CD4-positive, alpha-beta T cell treated with Interleukin-10 for 1 hour (primary cell): ENCODE measurements at places on chromosomes 12 and 14.

DNA sequence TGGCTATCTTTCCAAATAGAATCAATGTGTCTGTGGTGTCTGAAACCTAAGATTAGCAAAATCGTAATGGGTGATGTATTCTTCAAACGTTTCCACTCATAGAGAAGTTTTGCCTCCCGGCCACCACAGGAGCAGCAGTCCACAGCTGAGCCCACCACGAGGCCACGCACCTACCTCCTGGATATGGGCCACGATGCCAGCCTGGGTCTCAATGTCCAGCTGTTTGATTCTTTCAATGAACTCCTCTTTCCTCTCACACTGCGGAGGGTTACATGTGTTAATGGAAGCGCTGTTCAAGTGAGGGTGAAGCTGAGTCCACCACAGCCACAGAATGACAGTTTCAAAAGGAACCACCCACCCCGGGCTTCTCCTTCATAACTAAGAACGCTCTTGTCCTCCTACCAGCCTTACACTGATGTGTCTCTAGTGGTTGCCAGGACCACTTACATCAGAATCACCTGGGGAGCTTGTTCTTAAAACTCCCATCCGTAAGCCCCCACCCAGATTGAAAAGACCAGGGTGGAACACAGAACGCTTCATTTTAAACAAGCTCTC lies 75.3 kb downstream of the CCDC88C start:
- no peak for DNase-seq

- no peak for DNase-seq
Observed at GRCh38 chr14:70735043-70735442, 74.3 kb downstream of the MAP3K9 start.

- no peak for DNase-seq
Observed at GRCh38 chr14:104307246-104307626, 168.8 kb downstream of the KIF26A start.

DNA sequence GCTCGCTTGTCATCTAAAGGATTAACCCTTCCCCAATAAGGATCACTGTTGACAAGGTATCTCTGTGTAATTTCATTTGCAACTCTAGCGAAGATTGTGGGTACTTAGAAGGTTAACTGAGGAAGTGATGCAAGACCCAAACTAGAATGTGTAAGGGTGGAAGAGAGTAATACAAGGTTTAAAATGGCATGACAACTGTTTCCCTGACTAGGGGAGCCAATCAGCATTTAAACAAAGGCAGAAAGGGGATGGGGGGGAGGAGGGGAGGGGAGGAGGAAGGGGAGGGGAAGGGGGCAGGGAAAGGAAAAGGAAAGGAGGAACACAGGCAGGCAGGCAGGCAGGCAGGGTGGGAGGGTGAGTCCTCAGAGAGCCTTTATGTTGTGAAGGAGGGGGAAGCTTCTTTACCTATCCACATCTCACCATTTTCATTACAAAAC lies 31.1 kb downstream of the NRDE2 start:
- no peak for DNase-seq

GRCh38 chr12:122981587-122982476 lies 1.4 kb downstream of the ARL6IP4 start:
- DNase-seq = no peak

DNA sequence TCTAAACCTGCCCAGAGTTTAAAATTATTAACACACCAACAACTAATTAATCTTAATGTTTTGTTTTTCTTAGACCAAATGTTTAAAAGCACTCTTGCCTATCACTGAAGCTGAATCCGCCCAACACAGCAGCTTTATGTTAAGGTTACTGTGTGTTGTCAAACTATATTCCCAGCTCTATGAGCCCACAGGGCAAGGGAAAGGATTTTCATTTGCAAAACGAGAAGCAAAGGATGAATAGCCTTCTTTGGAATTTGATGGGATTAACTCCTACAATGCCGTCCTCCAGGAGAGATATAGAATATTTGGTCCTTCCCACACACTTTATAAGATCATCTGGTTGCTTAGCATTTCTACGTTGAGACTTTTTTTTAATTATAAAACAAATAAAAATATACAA lies 43.7 kb downstream of the DUSP16 start:
- no peak for DNase-seq

- no peak for DNase-seq
Observed at GRCh38 chr14:31480156-31480555, 7.7 kb downstream of the GPR33 start.

DNA sequence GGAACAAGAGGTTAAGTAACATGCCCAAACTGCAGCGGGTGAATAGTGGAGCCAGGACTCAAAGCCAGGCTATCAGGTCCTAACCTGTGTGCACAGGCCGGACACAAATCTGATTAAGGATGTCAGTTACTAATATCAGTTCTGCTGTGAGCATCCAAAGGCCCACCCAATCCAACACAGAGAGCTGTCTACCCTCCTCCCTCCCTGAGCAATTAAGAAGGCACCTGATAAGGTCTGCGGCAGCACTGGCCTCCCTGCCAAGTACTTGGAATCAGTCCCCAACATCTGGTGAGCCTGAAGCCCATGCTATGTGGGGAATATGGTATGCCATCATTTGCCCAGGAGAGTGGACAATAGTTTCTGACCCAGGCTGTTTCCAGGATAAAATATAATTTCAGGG lies 3.9 kb downstream of the HEBP1 start:
- no peak for DNase-seq

- DNase-seq = no peak
Observed at GRCh38 chr14:31961896-31962295, 115.2 kb upstream of the ARHGAP5 start.

GRCh38 chr12:4526923-4527546 lies 11.7 kb upstream of the RAD51AP1 start:
- peak; percentile 16 for DNase-seq

DNA sequence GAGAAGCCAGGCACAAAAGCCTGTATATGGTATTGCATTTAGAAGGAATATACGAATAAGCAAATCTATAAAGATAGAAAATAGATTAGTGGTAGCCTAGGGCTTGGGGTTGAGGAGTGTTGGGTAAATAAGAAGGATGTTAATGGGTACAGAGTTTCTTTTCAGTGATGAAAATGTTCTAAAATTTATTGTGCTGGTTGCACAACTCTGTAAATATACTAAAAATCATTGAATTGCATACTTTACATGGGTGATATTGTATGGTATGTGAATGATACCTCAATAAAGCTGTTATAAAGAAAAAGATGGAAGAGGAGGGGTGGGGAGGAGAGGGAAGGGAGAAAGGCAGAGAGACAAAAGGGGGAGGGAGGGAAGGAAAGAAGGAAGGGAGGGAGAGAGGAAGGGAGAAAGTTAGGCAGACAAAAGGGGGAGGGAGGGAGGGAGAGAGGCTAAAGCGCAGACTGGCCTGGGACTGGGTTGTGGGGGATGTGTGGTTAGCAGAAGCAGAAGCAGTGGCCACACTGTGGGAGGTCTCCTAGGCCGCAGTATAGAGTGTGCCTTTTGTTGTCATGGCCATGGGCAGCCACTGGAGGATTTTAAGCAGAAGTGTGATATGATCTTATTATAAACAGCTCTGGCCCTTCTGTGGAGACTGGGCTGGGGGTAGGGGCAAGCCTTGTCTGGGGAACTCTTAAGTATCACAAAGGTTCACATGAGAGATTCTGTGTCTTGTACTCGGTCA lies 73.6 kb upstream of the ELK3 start:
- DNase-seq = no peak

DNA sequence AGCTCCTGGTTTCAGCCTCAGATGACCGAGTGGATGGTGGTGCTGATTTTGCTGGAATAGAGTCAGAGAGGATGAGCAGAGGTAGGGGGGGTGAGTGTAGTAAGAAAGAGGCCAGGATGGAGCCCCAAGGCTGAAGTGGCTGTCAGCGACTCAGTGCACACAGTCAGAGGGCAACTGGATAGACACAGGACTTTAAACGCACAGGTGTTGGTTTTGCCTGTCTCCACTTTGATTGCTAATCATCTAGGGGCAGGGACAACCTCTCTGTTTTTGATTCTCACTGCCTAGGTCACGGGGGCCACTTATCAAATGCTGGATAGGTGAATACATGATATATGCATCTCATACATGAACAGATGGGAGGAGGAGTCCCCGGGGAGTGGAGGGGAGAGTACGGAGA lies 99.5 kb downstream of the EGLN3 start:
- DNase-seq = no peak
